ENCODE measurements at places on chromosomes 12 and 14.

- DNase-seq, result peak; percentile 76
Observed at GRCh38 chr12:116559162-116559935, at the start of gene MAP1LC3B2. Gene MAP1LC3B2 (plus strand): TSS chr12:116559381. CDS start chr12:116575943, 16,562 bp downstream.

- DNase-seq, result no peak
Observed at GRCh38 chr14:79467835-79468234, 743.5 kb downstream of the DIO2 start.

DNA sequence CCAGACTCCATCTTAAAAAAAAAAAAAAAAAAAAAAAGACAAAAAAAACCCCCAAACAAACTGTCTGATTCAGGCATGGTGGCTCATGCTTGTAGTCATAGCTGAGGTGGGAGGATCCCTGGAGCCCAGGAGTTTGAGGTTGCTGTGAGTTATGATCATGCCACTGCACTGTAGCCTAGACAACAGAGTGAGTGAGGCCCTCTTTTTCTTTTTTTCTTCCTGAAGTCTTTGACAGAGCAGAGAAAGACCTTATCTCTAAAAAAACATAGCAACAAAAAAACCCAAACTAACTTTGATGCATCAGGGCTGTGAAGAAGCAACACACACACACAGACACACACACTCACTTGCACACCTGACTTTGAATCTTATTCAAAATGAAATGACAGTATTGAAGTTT lies 7.7 kb upstream of the AMN1 start:
- DNase-seq, result peak; percentile 48

DNA sequence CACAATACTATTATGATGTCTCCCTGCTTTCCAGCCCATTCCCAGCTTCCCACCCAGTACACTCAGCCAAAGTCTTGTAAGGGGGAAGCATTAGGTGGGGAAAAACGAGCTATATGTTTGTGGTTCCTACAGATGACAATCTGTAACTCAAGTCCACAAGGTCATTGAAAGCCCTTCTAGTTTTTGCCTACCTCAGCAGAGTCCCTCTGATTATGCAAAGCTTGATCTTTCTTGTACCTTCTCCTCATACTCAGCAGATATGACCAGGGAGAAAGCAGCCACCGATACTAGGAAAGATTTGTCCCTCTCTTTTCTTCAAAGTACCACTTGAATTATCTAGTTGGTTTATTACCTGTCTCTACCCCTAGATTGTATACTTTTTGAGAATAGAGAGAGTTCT lies 10.6 kb downstream of the CMAS start:
- DNase-seq, result no peak
